ENCODE measurements at places on chromosomes 4 and X. TPM values are rescaled to one million over a fixed set of nuclear protein-coding genes. Genes with fewer than 3 reads are reported as not detected.

The HELT gene
- total RNA-seq, result not detected

The XAGE1A gene
- total RNA-seq, result not detected

The CT45A5 gene
- not detected for total RNA-seq

The SOWAHD gene
- not detected for total RNA-seq

The KLHL8 gene
- total RNA-seq, result 15.9 TPM

The NEIL3 gene
- total RNA-seq, result not detected

The LEF1 gene
- total RNA-seq, result not detected

The ARHGAP24 gene
- 54.9 TPM for total RNA-seq

The OTC gene
- not detected for total RNA-seq

The DUSP9 gene
- not detected for total RNA-seq

The NXF2 gene
- not detected for total RNA-seq

The ASMT gene
- total RNA-seq, result not detected

The PABPC1L2A gene
- not detected for total RNA-seq

The ZCCHC18 gene
- 2.8 TPM for total RNA-seq

The PHKA1 gene
- total RNA-seq, result 9.0 TPM

The SLC16A2 gene
- total RNA-seq, result 0.89 TPM

The PLXNB3 gene
- total RNA-seq, result 1.8 TPM

The PAQR3 gene
- total RNA-seq, result 33.8 TPM

The RHOXF2 gene
- not detected for total RNA-seq

The MAP3K15 gene
- total RNA-seq, result 0.37 TPM

The GUCY1B1 gene
- 59.8 TPM for total RNA-seq

The ERVMER34-1 gene
- not detected for total RNA-seq

The NLGN4X gene
- 9.0 TPM for total RNA-seq

The F8A2 gene
- 2.6 TPM for total RNA-seq

The MAGT1 gene
- 135 TPM for total RNA-seq

The RRH gene
- total RNA-seq, result 13.4 TPM

The ARR3 gene
- not detected for total RNA-seq

The CCNI gene
- 43.4 TPM for total RNA-seq

The MAGED1 gene
- total RNA-seq, result 58.4 TPM

The MGARP gene
- total RNA-seq, result not detected

The CXCL1 gene
- total RNA-seq, result 2.2 TPM

The CORIN gene
- 1.1 TPM for total RNA-seq

The GYG2 gene
- 5.8 TPM for total RNA-seq

The FAM50A gene
- 79.4 TPM for total RNA-seq

The C4orf51 gene
- total RNA-seq, result not detected

The MAGEC1 gene
- total RNA-seq, result not detected

The GYPA gene
- not detected for total RNA-seq

The CXCL5 gene
- 40.1 TPM for total RNA-seq

The NUP62CL gene
- not detected for total RNA-seq
